SHP77 treated with DMSO at 0.1 percent for 48 hours (cell line): ENCODE measurements at places on chromosomes 5 and 9.

DNA sequence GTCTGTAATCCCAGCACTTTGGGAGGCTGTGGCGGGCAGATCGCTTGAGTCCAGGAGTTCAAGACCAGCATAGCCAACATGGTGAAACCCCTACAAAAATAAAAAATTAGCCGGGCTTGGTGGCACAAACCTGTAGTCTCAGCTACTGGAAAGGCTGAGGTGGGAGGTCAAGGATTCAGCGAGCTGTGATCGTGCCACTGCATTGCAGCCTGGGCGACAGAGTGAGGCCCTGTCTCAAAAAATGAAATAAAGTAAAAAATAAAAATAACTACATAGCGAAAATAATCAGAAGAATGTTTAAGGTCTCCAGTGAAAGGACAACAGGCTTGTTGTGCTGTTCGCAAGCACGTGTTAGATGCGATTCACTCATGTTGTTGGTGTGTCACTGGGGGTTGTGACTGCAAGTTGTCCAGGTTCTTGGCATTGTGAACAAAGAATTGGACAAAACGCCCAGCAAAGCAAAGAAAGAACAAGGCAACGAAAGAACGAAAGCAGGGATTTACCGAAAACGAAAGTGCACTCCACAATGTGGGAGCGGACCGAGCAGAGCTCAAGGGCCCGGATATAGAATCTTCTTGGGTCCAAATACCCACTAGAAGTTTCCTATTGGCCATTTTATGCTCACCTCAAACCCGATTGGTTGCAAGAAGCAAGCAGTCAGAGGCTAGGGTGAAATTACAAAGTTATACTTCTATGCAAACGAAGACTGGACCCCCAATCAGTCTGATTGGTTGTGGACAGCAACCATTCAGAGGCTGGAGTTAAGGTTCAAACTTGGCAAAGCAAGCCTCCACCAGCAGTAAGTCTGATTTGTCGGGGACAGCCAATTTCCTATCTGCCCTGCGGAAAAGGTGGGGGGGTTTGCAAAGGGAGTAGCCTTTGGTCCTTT, 844 bp upstream of the MCCC2 start:
- peak; percentile 84 for DNase-seq

DNA sequence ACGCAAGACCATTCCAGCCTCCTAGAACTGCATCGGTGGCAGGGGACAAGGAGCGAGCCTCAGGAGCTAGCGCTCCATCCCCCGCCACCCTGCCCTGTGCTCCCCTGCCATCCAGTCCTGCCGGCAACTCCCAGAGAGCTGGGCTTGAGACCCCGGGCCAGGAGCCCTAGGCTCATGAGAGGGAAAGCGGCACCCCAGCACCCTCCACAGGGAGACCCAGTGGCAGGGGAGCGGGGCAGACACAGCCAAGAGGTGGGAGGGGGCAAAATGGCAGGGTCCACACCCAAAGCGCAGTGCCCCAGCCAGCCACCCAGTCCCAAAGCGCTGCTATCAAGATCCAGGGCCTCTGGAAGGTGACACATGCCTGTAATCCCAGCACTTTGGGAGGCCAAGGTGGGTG, 12.7 kb downstream of the UBAC1 start:
- DNase-seq = no peak

- no peak for DNase-seq
Observed at GRCh38 chr9:126338945-126339344, 12.3 kb downstream of the MVB12B start.

GRCh38 chr9:94210616-94211603, 48.2 kb upstream of the ZNF169 start:
- no peak for DNase-seq

- no peak for DNase-seq
Observed at GRCh38 chr5:53392073-53392472, 88.4 kb upstream of the FST start.

DNA sequence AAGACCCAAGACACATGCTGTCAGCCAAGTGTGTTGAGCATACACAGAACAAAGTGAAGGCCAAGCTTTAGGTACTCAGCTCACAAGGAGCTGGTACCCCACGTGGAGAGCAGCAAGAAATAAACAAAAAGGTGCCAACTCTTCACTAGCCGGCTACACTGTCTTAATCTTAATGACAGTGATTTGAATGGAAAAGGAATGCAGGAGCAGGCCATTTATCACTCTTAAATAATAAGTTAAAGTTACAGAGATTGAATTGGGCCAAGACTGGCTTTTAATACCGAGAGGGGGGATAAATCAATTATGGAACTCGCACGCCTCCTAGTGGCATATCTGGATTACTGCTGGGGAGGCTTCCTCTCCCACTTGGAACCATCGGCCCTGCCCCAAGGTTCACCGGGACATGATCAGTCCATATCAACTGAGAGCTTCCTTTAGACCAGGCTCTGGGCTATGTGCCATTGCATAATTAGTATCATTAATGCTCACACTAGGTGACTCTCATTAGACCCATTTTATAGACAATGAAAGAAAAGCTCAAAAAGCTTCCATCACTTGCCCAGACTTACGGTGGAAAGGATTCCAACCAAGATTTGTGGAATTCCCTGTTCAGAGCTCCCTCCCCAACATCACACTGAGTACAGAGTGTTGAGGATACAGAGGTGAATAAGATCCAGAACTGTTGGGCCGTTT, 94.0 kb downstream of the ACTL7B start:
- peak; percentile 51 for DNase-seq

DNA sequence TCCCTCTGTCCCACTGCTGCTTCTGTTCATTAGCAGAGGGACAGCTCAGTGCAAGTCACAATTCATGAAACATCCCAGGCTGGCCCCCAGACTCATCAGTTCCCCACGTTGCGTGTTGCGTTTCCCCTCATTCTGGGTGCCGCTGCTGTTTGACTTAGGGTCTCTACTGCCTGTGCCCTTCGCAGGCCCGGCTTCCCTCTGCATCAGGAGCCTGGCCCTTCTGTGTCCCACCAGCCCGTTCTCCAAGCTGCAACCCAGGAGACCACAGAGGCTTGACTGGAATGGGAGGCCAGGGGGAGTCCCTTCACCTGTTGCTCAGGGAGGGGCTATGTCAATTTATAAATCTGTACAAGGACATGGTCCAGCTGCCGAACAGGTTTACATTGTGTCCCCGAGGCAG, 53.9 kb upstream of the SUSD3 start:
- DNase-seq = no peak

DNA sequence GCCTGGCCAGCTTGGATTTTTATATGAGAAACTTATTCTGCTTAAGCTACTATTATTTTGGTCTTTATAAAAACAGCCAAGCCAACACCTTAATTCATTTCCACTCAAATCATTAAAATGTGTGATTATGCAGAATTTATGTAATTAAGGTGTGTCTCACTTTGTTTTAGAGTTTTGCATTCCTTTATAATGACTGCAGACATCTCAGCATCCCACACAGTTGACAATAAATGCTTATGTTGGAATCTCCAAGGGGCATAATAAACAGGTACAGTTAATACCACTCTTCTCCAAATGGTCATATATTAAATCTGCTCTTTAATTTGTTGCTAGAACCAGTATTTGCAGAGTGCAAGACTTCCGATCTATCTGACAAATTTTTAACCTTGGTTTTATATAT, 34.3 kb downstream of the ARL15 start:
- no peak for DNase-seq

DNA sequence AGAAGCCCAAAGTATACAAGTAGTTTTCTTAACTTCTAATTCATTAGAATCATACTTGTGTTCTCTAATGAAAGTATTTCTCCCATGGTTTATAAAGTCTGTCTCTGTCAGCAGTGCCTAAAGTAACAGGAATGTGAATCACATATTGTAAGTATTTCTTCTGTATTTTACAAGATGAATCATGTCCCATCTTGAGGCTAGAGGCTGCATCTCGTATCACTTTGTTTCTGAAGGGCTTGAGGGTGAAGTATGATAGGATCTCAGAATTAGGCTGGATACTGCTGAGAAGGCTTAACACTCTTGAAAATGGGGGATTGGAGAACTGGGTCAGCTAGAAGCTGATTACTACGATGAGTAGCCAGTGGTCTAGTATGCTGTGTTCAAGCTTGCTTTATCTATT, 242.2 kb upstream of the ACTBL2 start:
- DNase-seq = no peak

GRCh38 chr9:75953218-75953617, 62.7 kb downstream of the PCSK5 start:
- no peak for DNase-seq
